ENCODE measurements at places on chromosomes 11 and 22.

GRCh38 chr11:68206211-68206610, 6.9 kb downstream of the KMT5B start:
- DNase-seq: no peak

DNA sequence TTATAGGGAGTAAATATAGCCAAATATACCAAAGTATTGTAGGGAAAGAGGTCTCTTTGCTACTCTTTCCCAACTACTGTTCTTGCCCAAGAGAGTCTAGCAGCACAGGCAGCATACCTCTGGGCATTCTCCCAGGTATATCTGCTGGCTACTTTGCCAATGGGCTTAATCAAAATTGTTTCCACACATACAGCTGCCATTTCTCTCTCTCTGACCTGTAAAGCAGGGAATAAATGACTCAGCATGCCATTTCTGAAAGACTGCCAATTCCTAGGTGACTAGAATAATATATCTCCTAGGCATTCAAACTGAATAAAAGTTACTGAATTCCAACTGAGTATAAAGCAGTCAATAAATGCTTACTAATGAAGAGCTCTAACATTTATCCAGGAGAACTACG, 44.6 kb downstream of the RDX start:
- no peak for DNase-seq

DNA sequence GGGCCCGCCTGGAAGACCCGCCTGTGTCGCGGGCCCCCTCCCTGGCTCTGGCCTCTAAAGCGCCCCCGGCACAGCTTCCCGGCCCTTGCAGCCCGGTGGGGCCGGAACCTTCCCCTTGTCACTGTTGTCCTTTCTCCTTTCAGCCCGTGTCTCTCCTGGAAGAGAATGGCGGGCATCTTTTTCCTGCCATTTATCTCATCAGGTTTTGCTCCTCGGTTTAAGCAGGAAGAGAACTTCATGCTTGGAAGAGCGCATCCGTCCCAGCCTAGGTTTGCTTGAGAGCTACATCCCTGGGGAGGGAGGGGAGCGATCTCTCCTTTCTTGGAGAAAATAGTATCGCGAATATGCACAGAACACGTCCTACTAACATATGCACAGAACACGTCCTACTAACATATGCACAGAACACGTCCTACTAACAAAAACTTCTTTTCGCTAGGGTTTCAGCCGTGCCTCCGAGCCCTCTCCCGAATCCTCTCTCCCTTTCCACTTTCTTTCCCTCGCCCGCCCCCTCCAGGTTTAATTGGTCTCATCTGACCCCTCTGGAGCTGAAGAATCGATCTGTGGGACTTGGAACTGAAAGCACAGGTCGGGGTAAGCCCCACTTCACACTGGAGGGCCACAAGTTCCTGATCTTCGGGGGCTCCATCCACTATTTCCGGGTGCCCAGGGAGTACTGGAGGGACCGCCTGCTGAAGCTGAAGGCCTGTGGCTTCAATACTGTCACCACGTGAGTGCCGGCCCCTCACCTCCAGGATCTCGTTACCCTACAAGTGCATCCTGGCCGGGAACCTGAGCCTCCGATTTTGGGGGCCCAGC, 1.2 kb downstream of the GLB1L3 start:
- DNase-seq: no peak

DNA sequence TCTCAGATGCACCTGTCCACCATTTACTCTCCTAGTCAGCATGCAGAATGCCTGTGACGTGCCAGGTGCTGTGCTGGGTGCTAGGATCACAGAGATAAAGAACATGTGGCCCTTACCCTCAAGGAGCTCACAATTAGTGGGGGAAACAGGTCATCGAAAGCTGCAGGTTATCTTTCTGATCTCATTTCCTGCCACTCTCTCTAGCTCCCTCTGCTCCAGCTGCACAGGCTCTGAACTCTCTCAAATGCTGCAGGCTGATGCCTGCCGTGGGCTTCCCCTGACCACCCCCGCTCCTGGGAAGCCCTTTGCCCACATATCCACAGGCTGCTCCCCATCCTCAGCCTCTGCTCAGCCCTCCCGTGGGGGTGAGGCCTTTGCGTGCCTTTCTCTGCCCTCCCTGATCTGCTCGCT, 29.6 kb downstream of the SHANK3 start:
- no peak for DNase-seq

DNA sequence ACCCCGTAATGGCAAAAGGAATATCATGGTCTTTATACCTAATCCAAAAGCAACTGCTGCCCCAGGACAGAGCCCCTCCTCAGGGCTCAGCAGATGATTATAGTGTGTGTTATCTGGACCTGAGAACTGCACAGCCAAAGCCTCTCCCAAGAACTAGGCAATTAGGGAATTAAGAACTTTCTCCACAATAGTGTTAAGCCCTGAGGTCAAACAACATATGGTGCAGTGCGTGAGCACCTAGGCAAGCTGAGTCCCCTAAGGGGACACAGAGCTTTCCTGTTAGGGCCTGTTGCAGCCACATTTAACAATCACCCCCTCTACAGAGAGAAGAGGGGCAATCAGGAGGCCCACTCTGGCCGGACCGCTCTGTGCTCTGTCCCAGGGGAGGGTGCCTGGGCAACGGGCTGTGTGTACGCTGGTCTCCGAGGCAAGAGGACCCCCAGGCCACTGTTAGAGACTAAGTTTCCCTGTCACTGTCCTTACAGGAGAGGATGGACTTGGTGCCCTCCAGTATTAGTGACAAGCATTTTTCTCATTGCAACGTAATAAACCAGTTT, 1.4 kb upstream of the KCNJ5 start:
- no peak for DNase-seq

DNA sequence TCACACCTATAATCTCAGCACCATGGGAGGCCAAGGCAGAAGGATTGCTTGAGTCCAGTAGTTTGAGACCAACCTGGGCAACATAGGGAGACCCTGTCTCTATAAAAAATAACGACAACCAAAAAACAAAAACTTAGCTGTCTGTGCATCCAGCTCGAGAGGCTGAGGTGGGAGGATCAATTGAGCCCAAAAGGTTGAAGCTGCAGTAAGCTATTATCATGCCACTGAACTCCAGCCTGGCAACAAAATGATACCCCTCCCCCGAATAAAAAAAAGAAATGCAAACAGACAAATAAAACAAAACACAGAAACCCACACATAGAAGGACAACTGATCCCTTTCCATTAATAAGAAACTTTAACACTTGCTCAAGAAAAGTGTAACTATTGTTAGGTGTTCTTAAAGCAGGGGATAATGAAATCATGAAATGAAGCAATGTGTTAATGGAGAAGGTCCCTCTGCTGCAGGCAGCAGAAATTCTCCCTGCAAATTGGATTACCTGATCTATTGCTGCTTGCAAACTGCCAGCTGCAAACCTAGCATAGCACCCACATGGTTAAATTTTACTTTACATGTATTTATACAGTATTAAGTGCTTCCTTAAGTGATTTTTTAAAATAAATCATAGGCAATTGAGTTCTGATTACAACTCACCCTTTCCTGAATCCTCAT, 226.3 kb downstream of the SBF2 start:
- no peak for DNase-seq

DNA sequence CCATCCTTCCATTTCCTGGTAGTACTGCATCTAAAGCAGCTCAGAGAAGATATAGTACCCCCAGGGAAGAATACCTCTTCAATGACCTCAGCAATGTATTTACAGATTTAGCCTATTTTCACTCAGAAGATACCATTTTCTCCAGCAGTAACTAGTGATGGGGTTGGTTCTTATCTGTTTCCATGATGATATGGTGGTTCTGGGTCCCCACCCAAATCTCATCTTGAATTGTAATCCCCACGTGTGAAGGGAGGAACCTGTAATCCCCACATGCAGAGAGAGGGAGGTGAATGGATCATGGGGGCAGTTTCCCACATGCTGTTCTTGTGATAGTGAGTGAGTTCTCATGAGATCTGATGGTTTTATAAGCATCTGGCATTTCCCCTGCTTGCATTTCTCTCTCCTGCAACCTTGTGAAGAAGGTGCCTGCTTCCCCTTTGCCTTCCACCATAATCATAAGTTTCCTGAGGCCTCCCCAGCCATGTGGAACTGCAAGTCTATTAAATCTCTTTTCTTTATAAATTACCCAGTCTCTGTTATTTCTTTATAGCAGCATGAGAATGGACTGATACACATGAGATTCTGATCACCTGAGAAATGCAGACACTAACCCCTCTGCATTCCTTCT, 139.2 kb downstream of the CCDC81 start:
- DNase-seq: no peak

DNA sequence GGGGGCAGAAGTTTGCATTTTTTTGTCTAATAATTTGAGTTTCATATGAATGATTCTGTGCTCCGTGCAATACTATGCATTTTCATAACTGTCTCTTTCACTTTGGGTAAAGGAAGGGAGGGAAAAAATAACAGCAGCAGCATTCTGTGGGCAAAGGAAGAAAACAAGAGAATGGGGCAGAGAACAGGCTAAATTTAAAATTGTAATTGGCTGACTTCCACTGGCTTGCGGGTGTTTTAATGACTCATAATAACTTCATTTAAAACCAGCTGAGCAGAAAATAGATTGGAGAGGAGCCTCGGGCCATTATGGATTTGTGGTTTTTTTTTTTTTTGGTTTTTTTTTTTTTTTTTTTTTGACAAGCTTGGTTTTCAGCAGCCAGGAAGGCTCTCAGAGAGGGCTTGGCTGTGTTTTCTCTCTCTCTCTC, 107.4 kb downstream of the ZBTB16 start:
- no peak for DNase-seq

- DNase-seq: no peak
These were observed 51.7 kb upstream of the FBXO3 start for GRCh38 chr11:33825854-33826560.

GRCh38 chr11:18140145-18140544, 7.8 kb downstream of the MRGPRX3 start:
- DNase-seq: no peak

DNA sequence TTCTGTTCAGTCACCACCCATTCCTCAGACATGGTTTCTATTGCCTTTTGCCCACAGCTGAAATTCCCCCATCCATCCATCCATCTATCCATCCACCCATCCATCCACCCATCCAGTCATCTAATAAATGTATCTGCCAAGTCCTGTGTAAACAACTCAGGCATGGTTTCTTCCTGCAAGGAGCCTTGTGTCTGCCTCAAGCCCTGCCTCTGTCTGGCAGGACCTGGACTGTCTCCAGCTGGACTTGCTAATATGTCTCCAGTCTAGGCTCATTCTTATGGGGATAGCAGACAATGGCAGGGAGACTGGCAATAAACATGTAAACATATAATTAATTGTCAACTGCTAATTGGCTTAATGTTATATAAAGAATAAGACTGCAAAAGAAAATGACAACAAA, 64.7 kb upstream of the AMPD3 start:
- DNase-seq: no peak

- peak; percentile 27 for DNase-seq
These were observed 66.5 kb downstream of the BMAL1 start for GRCh38 chr11:13343931-13344717.

- DNase-seq: no peak
These were observed 19.5 kb downstream of the TXN2 start for GRCh38 chr22:36461665-36462649.

DNA sequence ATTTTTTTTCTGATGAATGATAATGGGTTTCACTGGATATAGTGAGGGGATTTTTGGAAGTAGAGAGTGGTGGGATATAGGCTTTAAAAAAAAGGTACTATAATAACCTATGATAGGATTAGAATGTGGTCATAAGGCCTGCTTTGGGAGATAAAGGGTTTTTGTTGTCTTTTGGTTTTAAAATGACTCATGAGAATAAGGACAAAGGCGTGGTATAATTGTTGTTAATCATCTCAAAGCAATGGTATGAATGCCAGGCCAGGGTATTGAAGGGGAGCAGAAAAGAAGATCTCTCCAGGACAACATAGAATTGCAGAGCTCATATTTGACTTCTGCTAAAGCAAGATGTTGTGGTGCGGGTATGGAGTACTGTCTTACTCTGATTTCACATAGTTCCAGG, 579.4 kb downstream of the JRKL start:
- no peak for DNase-seq

DNA sequence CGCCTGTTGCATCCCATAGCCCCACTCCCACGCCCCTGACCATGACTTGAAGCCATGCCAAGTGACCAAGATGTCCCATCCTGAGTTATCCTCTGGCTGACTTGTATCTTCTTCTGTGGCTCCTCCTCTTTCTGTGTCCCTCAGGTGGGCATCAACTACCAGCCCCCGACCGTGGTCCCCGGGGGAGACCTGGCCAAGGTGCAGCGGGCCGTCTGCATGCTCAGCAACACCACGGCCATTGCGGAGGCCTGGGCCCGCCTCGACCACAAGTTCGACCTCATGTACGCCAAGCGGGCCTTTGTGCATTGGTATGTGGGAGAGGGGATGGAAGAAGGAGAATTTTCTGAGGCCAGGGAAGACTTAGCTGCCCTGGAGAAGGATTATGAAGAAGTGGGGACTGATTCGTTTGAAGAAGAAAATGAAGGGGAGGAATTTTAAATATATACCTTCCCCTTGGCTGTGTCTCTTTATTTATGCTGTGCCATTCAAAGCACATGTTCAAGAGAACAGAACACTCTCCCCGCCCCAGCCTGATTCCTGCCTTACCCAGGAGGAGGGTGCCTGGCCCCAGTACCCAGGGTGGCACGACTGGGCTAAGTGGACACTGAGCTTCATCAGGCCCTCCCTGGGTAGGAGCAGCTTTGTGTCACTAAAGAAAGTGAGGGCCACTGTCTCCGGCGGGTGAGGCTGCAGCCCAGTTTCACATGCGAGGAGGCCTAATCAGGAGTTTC, 19.1 kb upstream of the USP18 start:
- DNase-seq: no peak

All from stimulated activated CD4-positive, alpha-beta T cell treated with anti-CD3 and anti-CD28 coated beads, Interleukin-1b, Interleukin-23, amount 100 ng/mL, for 1 hour (primary cell).